ENCODE measurements at places on chromosomes 4 and X.

DNA sequence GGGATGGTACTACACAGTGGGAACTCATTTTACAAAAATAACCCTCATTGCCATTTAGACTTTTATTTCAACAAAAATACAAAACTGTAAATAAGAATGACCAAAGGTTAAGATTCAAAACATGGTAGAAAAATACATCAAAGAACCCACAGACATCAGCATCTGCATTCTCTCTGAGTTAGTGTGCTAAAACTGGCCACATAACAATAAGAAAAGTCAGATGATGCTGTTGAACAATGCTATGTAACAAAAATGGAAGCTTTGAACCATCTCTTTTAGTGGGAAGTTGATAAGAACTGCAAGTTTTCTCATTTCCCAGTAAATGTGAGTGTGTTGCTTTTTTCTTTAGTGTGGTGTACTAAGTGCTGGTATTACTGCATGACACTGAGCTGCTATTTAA, 888.4 kb upstream of the EPHA5 start:
- DNase-seq = no peak

DNA sequence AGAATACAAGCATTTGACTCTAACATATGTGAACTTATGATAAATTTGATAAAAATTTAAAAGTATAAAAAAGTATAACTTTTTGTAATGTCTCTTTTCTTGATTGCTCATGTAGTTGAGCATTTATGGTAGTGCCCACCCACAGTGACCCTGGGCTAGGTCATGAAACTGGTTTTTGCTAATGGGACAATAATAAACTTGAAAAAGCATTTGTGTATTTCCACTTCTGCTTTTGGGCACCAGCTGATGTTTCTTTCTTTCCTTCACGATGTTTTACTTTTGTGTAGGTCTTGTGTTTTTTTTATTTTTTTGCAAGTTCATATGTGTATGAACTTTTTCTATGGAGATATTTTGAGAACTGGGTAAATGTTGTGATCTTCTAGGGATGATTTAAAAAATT, 313.1 kb downstream of the CBLL2 start:
- no peak for DNase-seq

DNA sequence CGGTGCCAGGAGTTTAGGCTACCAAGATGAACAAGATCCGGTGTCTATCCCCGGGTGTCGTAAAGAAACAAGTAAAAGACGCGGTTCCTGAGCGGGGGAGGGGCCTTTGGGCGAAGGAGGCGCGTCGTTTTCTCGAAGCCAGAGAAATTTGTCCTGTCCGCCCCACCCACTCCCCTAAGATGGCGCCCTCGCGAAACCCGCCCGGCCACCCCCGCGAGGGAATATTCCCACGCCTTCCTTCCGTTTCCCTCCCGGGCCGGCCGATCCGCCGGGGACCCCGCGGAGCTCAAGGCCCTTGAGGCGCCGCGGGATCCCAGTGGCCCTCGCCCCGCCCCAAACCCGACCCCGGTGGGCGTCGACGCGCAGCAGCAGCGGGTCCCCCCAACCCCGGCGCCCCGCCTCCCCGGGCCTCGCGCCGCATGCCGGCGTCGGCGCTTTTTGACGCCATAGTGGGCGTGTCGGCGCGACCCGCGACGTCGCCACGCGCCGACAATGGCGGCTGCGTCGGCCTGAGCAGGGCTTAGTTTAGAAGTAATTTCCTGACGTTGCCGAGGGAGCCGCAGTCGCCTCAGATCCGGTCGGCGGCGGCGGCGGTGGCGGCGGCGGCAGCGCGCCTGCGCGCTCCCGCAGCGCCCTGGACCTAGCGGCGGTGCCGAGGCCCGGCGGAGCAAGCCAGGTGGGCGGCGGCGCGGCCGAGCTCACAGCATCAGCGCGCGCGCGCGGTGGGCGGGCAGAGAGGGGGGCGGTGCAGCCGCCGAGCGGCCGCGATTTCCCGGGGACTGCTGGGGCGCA, 432 bp upstream of the HTATSF1 start:
- DNase-seq = peak; percentile 61

DNA sequence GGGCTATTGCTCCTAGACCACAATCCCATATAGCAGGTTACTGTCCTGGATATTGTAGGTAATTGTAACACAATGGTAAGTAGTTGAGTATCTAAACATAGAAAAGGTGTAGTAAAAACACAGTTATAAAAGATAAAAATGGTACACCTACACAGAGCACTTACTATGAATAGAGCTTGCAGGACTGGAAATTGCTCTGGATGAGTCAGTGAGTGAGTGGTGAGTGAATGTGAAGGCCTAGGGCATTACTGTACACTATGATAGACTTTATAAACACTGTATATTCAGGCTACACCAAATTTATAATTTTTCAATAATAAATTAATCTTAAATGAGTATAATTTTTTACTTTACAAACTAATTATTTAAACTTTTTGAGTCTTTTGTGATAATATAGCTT, 425.7 kb downstream of the PABPC4L start:
- DNase-seq = no peak

DNA sequence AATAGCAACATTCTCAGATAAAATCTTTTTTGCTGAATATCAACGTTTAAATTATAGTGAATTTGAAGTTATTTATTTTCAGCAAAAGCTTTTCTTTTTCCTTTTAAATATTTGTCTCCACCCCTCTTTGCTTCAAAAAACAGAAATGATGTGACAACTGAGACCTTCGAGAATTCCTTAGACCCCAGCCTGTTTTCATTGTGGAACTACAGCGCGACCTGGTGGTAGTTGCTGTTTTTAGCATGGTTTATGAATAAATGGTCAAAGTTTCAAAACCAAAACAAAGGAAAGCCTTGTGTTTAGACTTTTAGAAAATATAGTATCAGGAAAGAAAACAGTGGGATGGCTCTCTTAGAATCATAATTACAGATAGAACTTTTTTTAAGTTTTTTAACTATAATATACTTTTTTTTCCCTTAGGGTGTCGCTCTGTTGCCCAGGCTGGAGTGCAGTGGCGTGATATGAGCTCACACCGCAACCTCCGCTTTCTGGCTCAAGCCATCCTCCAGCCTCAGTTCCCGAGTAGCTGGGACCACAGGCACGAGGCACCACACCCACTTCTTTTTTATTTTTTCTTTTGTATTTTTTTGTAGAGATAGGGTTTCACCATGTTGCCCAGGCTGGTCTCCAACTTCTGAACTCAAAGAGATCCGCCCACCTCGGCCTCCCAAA, 26.8 kb upstream of the TMEM184C start:
- peak; percentile 12 for DNase-seq

DNA sequence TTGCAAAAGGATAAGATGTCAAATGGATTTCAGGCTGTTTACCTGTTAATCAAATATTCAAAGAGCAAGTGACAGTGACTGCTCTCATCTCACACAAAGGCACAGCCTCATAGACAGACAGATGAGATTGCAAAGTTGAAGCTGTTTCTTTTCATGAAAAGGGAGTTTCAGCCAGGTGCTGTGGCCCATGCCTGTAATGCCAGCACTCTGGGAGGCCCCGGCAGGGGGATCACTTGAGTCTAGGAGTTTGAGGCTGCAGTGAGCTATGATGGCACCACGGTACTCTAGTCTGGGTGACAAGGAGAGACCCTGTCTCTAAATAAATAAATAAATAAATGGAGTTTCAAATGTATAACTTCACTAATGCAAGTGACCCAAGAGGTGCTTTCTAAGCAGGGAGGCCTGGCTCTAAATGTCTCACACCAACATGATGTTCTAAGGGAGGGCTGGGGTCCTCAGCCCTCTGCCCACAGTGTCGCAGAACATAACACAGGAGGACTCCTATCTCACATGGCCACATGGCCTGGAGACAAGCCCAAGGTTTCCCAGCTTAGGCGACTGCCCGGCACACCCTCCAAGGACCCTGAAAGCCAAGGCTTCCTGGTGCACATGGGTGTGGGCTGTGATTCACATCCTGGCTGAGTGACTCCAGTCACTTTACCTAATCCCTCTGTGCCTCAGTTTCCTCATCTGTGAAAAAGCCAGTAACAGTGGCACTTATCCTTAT, 26.8 kb downstream of the PPP2R2C start:
- no peak for DNase-seq

- no peak for DNase-seq
These were observed 340.9 kb downstream of the DHRSX start for GRCh38 chrX:2159861-2160260.

DNA sequence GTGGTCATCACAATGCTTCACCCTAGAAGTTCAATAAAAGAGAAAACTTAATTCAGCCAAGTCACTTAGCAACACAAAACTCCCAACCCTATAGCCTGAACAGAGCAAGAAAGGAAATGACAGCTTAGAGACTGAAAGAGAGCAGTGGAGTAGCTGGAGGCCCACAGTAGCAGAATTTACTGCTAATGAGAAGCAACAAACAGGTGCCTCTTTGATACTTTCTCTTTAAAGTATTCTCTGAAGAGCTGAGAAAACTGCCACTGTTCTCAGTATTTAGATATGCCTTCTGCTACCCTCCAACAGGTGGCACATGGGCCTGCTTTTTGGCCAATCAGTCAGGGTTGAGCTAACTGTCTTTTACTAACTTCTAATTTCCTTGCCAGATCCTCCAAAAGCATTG, 240.0 kb downstream of the GPC3 start:
- DNase-seq = no peak

DNA sequence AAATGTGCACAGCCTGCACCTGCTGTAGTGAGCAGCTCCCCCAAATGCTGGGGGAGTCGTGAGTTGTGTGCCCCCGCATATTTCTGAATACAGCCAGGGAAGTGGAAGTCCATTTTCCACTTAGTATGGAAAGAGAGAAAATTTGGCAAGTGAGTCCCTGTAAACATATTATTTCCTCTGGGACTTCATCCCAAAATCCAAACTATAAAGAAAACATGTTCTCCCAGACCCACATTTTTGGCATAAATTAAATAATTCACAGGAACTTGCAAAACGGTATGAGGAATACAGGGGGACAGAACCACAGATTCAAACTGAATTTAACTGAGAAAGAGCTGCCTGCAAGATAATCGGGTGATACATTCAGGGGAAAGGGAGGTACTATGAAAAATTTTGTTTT, 107.2 kb downstream of the GPR143 start:
- no peak for DNase-seq

DNA sequence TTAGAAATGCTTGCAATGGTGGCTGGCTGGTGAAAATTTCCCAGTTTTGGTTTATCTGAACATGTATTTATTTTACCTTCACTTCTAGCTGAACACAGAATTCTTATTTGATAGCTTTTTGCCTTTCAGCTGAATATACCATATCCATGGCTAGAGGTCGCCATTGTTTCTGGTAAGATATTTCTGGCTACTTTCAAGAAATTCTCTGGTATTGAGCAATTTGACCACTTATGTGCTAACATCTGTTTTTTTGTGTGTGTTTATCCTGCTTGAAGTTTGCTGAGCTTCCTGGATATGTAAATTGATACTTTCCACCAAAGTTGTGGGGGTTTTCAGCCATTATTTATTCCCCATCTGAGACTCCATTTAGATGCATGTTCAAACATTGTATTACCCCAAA, 75.4 kb downstream of the FBXW7 start:
- DNase-seq = no peak

- no peak for DNase-seq
These were observed 195.1 kb upstream of the EDNRA start for GRCh38 chr4:147285751-147286150.

DNA sequence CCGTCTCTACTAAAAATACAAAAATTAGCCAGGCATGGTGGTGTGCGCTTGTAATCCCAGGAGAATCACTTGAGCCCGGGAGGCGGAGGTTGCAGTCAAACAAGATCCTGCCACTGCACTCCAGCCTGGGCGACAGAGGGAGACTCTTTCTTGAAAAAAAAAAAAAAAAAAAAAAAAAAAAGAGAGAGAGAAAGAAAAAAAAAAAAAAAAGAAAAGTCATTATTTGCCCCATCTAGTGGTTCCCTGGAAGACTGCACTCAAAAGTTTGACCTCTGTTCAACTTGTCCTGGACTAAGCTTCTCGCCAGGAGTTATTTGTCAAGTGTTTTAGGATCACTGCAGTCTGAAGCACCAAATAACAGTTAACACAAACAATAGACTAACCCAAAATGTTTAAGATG, 45.3 kb upstream of the KCTD8 start:
- no peak for DNase-seq

GRCh38 chr4:85910985-85911384, 436.0 kb downstream of the ARHGAP24 start:
- DNase-seq = no peak

DNA sequence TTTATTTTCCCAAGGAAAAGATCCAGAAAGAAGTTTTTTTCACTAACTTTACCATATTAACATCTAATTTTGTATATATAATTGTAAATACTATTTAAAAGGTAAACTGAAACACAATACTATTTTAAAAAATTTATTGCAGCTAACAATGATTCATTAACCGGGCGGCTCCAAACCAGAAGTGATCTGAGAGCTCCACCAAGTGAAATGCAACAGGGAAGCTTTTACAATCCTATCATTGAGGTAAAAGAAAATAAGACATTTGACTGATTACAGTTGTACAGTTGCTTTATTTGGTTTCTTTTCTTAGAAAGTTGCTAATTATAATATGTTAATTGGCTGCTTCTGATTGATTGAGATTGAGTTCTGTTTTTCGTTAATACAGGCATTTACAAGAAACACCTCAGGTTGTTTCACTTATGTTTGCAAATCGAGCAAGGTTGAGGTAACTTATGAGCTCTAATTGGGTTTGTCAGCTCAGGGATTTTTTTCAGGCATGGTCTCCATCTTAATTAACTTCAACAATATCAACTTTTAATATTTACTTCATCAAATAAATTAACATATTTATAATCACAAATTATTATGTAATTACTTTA, 220.2 kb upstream of the UGT8 start:
- DNase-seq = no peak

DNA sequence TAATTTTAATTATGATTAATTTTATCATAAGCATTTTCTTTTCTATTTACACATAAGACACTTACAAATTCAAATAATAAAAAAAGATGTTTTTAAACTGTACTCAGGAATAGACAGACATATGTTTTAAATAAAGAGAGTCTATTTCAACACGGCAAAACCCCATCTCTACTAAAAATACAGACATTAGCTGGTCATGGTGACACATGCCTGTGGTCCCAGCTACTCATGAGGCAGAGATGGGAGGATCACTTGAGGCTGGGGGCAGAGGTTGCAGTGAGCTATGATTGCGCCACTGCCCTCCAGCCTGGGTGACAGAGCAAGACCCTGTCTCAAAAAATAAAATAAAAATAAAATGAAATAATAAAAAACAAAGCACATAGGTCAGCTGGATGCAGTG, 14.8 kb downstream of the FAM9B start:
- DNase-seq = no peak

DNA sequence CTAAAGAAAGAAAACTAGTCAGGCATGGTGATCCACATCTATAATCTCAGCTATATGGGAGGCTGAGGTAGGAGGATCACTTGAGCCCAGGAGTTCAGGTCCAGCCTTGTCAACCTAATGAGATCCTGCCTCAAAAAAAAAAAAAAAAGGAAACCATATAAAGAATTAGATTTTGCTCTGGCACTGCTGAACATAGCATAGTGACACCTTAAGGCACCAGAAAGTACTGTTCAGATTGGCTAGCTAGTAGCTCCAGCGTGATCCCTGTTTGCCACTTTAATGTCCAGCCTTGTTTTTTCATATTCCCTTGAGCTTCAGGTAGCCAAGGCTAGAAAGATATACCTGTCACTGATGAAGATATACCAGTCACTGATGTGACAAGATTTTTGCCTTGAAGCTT, 34.1 kb downstream of the EXOC1 start:
- DNase-seq = no peak

GRCh38 chrX:47499293-47499692, 16.3 kb upstream of the ZNF41 start:
- no peak for DNase-seq

GRCh38 chr4:68148800-68149685, 19.4 kb upstream of the TMPRSS11F start:
- no peak for DNase-seq

GRCh38 chrX:12955882-12956703, 18.8 kb upstream of the TMSB4X start:
- no peak for DNase-seq

GRCh38 chr4:183691006-183691405, 31.9 kb downstream of the TRAPPC11 start:
- DNase-seq = no peak

Measured in H54 (cell line).